ENCODE measurements at places on chromosomes 1 and 21. TPM values are rescaled to one million over a fixed set of nuclear protein-coding genes. Genes with fewer than 3 reads are reported as not detected.

Gene OR2T4
- total RNA-seq, result not detected

Gene ZDHHC18
- total RNA-seq, result 15.3 TPM

Gene FMO3
- total RNA-seq, result 0.26 TPM

Gene ITPKB
- 7.6 TPM for total RNA-seq

Gene PGBD2
- 7.3 TPM for total RNA-seq

Gene MLLT11
- total RNA-seq, result 5.8 TPM

Gene OR2M3
- total RNA-seq, result not detected

Gene MIS18A
- total RNA-seq, result 12.5 TPM

Gene SELE
- total RNA-seq, result not detected

Gene INAVA
- total RNA-seq, result 3.0 TPM

Gene ENTREP3
- total RNA-seq, result 15.5 TPM

All from epithelial cell of alveolus of lung (primary cell).